ENCODE measurements at places on chromosomes 5 and 9.

- DNase-seq, result peak; percentile 46
Observed at GRCh38 chr5:9468060-9468388, 77.9 kb downstream of the SEMA5A start.

DNA sequence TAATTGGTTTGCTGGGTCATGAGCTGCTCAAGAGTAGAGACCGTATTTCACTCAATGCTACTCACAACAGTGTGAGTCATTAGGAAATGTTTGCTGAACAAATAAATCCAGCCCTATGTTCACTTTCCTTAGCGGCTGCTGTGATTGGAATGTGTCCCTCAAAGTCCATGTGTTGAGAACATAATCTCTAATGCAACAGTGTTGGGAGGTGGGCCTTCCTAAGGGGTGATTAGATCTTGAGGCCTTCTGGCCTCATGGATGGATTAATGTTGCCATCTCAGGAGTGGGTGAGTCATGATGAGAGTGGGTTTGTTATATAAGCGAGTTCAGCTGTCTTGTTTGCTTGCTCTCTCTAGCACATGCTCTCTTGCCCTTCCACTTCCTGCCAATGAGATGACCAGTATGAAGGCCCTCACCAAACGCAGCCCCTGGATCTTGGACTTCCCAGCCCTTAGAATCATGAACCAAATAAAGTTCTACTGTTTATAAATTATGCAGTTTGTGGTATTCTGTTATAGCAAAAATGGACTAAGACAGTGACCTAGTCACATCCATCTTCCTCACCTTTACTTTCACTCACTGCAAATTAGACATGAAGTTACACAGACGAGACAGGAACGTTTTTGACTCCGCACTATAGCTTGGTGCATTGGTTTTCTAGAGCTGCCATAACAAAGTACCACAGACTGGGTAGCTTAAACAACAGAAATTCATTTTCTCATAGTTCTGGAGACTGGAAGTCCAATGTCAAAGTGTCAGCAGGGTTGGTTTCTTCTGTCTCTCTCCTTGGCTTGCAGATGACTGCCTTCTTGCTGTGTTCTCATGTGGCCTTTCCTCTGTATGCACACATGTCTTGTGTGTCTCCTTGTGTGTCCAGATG, 50.9 kb upstream of the FAM169A start:
- DNase-seq, result no peak

DNA sequence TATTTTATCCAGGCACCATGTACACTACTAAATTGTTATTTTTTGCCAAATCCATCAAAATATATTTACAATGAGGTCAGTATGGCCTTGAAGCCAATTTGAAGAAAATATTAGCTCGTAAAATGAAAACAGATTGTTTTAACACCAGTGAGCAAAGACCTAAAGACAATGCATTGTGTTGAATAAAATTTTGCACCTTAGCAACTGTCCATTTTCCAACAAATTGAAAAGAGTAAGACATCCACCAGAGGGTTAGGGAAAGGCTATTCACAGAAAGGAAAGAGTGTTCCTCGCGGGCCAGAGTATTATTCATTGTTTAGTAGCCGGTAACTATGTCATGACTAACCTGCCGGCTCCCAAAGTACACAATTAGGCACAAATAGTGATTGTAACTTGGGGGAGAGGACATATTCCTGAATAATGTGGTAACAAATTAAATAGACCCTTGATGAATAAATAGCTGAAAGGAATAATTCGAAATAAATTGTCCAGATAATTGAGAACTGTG, 213.3 kb downstream of the DNAH5 start:
- no peak for DNase-seq

- no peak for DNase-seq
Observed at GRCh38 chr5:143235423-143235822, 168.1 kb downstream of the NR3C1 start.

- DNase-seq, result no peak
Observed at GRCh38 chr5:113427871-113428574, 6.8 kb downstream of the TSSK1B start.

- no peak for DNase-seq
Observed at GRCh38 chr9:112787978-112788377, 37.4 kb downstream of the SNX30 start.

- no peak for DNase-seq
Observed at GRCh38 chr9:6758248-6758497, 400 bp downstream of the KDM4C start.

GRCh38 chr5:1789834-1790471, 9.7 kb downstream of the MRPL36 start:
- DNase-seq, result peak; percentile 3

DNA sequence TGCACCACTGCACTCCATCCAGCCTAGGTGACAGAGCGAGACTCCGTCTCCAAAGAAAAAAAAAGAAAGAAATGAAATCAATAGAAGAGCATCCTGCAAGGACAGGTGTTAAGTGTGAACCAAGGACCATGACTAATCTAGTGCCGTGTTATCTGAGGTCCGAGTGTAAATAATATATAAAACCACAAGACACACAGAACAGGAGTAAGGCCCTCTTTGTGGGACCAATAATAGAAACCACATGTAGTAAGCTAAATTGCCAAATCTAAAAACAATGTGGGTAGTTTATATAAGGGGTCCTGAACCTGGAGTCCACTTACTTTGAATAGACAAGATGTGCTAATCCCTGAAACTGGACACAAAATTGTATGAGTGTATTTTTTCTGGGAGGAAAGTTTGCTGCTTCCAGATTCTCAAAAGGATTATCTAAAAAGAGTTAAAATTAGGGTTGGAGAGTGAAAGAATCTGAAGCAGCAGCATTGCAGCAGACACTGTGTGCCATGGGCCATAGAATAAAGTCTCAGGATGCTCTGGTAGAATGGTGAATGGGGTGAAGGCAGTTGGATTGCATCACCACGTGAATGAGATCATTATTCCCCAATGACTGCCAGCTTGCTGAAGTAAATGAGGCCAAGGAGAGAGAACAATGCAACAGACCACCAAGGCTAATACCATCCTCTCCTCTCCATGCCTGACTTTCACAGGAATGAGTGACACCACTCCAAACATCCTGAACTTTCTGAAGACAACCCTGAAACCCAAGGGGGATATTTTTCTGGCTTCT, 222.7 kb downstream of the DCP2 start:
- no peak for DNase-seq

GRCh38 chr5:74575741-74576538, 64.6 kb downstream of the ENC1 start:
- DNase-seq, result no peak
